ENCODE measurements at places on chromosomes 7 and 10.

GRCh38 chr10:106799776-106800175, 364.7 kb downstream of the SORCS1 start:
- DNase-seq, result no peak

DNA sequence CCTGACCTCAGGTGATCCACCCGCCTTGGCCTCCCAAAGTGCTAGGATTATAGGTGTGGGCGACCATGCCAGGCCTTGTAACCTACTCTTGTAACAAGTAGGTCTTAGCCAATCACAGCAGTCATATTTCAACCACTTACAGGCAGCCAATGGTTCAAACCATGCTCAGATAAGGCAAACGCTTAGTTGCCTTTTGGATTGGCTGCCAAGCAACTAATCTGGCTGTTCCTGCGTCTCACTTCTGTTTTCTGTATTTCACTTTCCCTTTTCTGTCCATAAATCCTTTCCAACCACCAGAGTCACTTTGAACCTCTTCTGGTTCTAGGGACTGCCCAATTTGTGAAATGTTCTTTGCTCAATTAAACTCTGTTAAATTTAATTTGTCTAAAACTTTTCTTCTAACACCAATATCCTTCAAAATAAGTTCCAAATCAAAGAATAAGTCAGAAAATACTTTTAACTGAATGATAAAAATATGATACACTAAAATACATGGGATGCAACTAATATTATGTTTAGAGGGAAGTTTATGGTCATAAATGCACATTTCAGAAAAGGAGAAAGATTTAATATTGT, 19.1 kb upstream of the PRF1 start:
- DNase-seq, result no peak

- no peak for DNase-seq
Measured at GRCh38 chr10:58778966-58779365, 266.3 kb downstream of the BICC1 start.

DNA sequence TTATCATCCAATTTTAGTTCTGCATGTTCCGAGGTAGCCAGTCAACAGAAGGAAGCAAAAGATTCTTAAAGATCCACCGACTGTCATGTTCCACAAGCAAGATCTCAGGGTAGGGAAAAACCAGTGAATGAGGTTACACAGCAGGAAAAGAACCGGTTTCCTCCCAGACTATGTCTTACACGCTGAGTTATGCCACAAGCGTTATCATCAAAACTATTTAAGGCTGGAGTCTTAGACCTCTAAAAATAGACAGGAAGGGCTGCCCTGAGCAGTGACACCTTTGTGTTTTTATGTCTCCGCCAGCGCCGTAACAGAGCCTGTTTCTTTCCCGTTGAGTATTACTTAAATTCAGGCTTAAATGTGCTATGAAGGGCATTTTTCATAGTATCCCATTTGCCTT, 48.3 kb downstream of the PROSER2 start:
- no peak for DNase-seq

DNA sequence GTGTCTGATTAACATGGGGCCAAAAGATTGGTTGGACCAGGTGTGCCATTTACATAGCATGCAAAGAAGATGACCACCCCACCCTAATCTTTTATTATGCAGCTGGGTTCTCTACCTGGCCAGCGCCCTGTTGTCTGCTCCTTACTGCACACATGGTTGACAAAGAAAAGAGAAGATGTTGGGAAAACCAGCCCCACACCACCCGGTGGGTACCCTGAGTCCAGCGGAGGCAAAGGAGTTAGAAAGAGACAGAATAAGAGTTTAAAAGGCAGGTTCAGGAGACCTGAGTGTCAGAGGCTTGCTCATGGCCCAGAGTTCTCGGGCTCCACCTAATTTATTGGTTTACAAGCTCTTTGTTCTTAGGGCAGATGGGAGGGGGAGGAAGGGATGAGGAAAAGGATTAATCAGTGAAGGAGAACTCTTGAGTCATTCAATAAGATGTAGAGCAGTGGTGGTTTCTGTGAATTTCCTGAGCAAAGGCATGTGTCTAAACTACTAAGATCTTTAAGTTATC, 24.1 kb upstream of the ABCA13 start:
- no peak for DNase-seq

GRCh38 chr7:4225881-4226523, 456.1 kb upstream of the FOXK1 start:
- no peak for DNase-seq

GRCh38 chr7:116665332-116665996, 6.5 kb upstream of the MET start:
- DNase-seq, result no peak

Data from stimulated activated CD4-positive, alpha-beta T cell treated with anti-CD3 and anti-CD28 coated beads, TNF-alpha, amount 100 ng/mL, for 4 hours (primary cell).